ENCODE measurements at places on chromosomes 16 and 17.
A peak's percentile ranks its signal among the peaks of the same experiment; 100 is the strongest.

DNA sequence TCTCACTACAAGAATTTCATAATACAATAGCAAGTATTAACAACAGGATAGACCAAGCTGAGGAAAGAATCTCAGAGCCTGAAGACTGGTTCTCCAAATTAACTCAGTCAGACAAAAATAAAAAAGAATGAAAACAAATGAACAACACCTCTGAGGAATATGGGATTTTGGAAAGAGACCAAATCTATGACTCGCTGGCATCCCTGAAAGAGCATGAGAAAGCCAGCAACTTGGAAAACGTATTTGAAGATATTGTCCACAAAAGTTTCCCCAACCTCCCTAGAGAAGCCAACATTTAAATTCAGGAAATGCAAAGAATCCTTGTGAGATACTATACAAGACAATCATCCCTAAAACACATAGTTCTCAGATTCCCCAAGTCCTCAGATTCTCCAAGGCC is 20.9 kb downstream of the NLRP1 start:
- DNase-seq: no peak

DNA sequence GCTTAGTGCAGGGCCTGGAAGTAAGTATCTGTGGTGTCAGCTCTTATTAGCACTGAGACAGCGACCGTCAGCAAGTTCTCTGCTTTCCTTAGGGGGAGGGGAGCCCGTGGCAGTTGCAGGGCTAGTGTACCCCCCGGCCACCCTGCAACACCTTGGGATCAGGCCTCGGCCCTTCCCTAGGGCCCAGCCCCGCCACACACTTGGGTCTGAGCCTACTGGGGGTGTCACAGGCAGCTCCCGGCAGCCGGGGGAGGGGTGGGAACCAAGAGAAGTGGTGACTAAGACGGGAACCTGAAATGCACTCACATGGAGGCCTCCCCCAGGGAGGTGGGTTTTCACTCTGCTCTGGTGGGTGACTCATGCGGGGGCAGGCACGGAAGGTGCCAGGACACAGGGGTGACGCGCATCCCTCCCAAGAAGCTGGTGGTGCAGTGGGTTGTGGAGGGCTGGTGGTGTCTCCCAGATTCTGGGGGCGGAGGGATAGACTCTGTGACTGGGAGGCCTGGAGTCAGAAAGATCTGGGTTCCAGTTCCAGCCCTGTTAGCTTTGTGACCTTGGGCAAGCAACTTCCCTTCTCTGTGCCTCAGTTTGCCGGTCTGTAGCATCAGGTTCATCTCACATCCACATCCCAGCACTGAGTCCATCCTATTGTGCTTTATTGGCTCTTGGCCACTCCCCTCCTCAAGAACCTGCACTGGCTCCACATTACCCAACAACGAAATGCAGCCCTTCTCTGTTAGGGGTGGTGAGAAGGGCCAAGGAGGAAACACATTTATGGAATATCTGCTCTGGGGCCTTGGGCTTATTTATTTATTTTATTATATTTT is 44.5 kb downstream of the LAT start:
- peak; percentile 77 for DNase-seq

- no peak for DNase-seq
These were observed 5.4 kb downstream of the MARCHF10 start for GRCh38 chr17:62802561-62803205.

- DNase-seq: no peak
These were observed 5.9 kb downstream of the TSPOAP1 start for GRCh38 chr17:58322581-58323185.

DNA sequence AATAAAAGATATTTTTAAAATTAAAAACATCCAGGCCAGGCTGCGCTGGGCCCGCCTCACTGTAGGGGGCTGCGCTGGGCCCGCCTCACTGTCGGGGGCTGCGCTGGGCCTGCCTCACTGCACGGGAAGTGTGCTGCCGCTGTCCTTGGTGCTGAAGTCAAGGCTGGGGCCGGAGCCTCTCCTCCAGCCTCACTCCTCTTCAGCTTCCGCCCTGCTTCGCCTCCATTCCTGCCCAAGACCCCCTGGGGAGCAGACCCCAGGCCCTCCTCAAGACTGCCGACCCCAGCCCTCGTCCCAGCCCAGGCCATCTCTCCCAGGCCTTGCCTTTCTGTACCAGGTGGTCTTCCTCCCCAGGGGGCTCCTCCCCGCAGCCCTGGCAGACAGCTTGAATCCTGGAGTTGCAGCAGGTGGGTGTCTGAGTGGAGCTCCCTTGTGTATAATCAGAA is 26.2 kb downstream of the ENDOV start:
- DNase-seq: no peak

GRCh38 chr16:67265834-67266233 is 13.5 kb upstream of the PLEKHG4 start:
- DNase-seq: no peak

GRCh38 chr17:50266384-50267073 is 7.7 kb upstream of the TMEM92 start:
- no peak for DNase-seq

- DNase-seq: no peak
These were observed 18.2 kb upstream of the METTL2A start for GRCh38 chr17:62405451-62405850.

GRCh38 chr16:49594153-49594552 is 220.5 kb downstream of the C16orf78 start:
- DNase-seq: no peak

- no peak for DNase-seq
These were observed 23.2 kb upstream of the GSE1 start for GRCh38 chr16:85589688-85590505.

GRCh38 chr16:65226077-65226476 is 104.2 kb upstream of the CDH11 start:
- DNase-seq: no peak

GRCh38 chr17:15659236-15659635 is 24.9 kb downstream of the TRIM16 start:
- DNase-seq: no peak

- no peak for DNase-seq
These were observed 51.5 kb downstream of the CBFA2T3 start for GRCh38 chr16:88925540-88925887.

DNA sequence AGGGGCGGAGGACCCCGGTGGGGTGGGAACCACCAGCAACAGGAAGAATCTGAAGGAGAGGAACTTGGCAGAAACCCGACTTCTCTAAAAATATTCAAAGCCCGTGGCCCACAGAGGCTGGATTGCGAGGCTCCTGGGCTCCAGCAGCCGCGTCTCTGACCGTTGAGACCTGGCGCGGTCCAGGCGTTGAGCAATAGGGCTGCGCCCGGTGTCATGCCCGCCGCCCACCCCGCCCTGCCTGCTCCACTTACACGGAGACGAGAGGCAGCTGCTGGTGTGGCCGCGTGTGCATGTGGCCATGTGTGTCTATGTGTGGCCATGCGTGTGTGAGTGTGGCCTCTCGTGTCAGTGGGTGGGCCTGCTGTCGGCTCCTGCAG is 83.6 kb downstream of the IRF8 start:
- no peak for DNase-seq
